SJSA1 (cell line): ENCODE measurements at places on chromosomes 6 and 20.

DNA sequence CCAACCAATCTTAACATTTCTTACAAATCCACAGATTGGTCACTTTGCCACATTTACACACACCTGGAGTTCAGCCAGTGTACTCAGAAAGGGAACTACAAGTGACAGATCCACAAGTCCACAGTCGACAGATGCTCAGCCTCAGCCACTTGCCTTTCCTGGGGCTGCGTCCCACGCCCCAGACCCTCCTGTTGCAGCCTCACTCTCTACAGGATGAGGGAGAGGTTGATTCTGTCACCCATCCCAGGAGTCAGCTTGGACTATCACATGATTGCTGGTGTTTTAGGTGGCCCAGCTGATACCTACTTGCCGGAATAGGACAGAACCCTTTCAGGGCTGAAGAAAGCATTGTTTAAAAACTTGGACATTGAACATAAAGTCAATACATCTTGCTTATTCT is 108.8 kb downstream of the FAM120B start:
- DNase-seq = no peak

GRCh38 chr20:62523473-62524203 is 47.8 kb upstream of the GATA5 start:
- DNase-seq = no peak

- no peak for DNase-seq
Observed at GRCh38 chr6:121816361-121816760, 380.9 kb downstream of the GJA1 start.

- peak; percentile 29 for DNase-seq
Observed at GRCh38 chr6:166618866-166619761, 7.9 kb downstream of the RPS6KA2 start.

GRCh38 chr6:146593986-146594385 is 4.8 kb upstream of the ADGB start:
- no peak for DNase-seq

GRCh38 chr20:61557621-61558020 is 305.6 kb downstream of the CDH4 start:
- DNase-seq = no peak

- DNase-seq = no peak
Observed at GRCh38 chr20:53819973-53820451, 226.4 kb upstream of the ZNF217 start.

DNA sequence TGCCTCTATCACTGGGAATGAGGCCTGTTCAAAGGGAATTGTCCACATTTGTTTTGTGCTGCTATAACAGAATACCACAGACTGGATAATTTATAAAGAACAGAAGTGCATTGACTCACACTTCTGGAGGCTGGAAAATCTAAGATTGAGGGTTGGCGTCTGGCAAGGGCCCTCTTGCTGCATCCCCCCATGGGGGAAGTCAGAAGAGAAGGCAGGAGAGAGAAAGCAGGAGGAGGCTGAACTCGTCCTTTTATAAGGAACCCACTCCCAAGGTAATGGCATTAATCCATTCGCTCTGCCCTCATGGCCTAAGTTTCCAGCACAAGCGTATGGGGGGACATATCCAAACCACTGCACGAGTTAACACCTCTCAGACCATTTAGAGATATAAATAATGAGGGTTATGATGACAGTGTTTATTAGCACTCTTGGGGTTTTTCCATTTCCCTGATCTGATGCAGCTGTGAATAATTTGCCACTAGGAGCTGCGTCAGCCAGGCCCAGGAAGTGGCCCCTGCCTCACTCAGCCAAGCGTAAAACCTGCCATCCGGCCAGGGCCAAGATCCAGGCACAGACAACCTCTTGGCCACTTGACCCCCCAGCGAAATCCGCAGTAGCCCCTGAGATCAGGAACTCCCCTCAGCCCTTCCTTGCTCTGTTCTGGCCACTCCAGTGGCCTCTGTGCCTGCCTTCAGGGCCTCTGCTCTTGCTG is 14.2 kb upstream of the SLCO4A1 start:
- peak; percentile 77 for DNase-seq

GRCh38 chr6:73769976-73770375 is 74.0 kb downstream of the CD109 start:
- no peak for DNase-seq

- no peak for DNase-seq
Observed at GRCh38 chr6:108263371-108263770, 2.5 kb upstream of the SNX3 start.

DNA sequence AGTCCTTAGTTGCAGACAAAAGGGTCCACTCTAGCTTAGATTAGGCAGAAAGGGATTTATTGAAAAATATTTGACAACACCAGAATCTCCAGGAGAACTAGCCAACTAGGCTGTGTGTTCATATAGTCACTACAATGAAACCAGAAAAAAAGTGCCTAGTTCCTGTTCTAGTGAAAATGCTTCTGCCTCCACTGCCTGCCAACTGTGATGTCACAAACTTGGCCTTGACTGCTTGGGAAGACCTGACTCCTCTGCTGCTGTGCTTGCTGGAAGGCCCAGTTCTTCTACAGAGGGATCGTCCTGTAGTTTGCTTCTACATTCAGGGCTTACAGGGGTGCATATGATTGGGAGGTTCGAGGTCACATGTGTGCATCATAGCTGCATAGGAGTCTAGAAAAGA is 40.3 kb upstream of the XRN2 start:
- no peak for DNase-seq

DNA sequence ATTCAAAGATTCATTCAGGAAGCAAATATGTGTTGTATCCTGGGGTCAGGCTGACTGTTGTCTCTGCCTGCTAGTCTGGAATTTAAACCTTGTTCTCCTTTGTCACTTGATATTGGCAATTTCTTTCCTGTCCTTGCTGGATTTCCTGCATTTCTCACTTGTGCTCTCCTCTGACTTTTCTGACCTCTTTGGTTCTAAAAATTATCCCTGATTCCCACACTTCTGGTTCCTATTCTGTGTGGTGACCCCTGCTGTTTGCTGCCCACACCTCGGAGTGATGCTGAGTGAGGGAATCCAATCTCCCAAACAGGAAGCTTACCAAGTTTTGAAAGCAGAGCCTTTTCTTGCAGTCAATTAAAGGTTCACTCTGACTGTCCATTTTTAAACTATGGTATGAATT is 345.3 kb downstream of the CDKAL1 start:
- DNase-seq = no peak

DNA sequence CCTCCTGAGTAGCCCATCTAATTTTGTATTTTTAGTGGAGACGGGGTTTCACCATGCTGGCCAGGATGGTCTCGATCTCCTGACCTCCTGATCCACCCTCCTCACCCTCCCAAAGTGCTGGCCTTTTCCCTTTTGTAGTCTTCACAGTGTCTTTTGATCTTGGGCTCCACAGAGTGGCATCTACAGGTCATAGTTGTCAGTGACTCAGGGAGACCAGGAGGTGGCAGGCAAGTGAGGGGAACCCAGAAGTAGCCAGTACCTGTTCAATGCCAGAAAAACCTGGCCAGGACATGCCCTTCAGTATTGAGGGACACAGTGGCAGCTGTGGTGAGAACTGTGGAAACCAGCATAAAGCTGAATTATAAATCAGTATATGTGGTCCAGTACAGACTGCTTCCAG is 19.6 kb downstream of the RPP21 start:
- DNase-seq = no peak

GRCh38 chr20:11585752-11586352 is 331.8 kb upstream of the BTBD3 start:
- DNase-seq = no peak

DNA sequence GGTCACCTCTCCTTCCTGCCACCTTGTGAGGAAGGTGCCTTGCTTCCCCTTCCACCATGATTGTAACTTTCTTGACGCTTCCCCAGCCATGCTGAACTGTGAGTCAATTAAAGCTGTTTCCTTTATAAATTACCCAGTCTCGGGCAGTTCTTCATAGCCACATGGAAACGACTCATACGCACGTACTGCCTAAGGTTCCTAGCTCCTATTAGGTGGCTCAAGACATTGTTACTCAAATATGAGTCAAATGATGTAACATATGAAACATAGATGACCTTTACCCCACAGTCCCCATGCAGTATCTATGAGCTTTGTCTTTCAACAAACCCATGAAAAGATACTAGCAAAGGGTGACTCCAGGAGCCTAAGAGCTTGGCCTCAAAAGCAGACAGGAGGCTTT is 98.3 kb downstream of the SIM1 start:
- no peak for DNase-seq

- no peak for DNase-seq
Observed at GRCh38 chr20:10741060-10741459, 67.3 kb upstream of the JAG1 start.

- DNase-seq = no peak
Observed at GRCh38 chr6:13470238-13471140, 16.9 kb downstream of the GFOD1 start.

DNA sequence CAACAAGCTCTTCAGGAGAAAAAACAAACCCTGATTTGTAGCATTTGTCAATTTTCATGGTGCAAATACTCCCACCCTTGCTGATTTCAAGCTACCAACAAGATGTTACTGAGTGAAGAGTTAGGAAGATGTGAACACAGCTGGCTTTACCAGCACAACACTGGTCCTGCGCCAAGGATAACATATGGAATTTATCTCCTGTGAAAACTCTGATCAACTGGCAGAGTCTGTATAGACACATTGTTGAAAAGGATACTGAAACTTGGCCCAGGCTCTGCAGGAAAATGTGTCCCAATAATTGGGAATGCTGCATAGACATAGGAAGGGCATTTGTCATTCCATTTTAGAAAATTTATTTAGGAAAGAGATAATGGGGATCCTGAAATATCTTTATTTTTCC is 29.0 kb downstream of the OTOR start:
- no peak for DNase-seq

DNA sequence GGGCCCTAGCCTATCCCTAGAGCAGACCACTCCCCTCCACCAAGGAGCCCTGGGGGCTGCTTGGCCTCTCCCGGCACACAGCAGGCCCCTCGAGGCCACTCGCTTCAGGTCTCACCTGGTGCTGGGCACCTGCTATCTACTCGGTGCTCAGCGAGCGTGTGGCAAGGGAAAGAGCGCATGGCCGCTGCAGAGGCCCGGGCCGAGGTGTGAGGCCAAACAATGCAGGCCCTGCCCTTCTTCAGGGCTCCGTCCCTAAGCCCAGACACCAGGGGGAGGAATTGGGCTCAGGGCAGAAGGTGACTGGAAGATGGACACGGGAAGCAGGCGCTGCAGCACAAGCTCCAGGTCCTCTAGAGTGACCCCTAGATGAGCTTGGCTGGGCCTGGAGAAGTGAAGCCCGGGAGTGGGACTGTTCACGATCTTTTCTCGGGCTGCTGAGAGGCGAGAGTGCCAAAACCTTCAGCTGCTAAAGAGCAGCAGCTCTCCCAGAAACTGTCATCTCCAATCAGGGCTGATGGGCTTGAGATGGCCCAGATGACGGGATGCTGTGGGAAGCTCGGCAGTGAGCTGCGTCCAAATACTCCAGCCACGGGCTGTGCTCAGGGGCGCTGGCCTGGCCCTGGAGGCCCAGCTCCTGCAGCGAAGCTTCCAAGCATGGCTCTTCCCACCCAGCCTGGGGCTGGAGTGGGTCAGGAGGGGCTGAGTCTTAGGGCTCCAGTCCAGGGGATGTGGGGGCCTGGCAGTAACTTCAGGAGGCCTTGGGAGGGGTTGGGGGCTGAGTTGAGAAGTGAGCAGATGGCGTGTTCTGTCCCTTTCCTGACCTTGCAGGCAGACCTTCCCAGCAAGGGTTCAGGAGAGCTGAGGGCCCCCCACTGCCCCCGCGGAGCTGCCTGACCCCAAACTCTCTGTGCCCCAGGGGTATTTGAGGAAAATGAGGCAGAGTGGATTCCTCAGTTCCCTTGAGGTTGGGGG is 43.7 kb downstream of the APCDD1L start:
- no peak for DNase-seq

DNA sequence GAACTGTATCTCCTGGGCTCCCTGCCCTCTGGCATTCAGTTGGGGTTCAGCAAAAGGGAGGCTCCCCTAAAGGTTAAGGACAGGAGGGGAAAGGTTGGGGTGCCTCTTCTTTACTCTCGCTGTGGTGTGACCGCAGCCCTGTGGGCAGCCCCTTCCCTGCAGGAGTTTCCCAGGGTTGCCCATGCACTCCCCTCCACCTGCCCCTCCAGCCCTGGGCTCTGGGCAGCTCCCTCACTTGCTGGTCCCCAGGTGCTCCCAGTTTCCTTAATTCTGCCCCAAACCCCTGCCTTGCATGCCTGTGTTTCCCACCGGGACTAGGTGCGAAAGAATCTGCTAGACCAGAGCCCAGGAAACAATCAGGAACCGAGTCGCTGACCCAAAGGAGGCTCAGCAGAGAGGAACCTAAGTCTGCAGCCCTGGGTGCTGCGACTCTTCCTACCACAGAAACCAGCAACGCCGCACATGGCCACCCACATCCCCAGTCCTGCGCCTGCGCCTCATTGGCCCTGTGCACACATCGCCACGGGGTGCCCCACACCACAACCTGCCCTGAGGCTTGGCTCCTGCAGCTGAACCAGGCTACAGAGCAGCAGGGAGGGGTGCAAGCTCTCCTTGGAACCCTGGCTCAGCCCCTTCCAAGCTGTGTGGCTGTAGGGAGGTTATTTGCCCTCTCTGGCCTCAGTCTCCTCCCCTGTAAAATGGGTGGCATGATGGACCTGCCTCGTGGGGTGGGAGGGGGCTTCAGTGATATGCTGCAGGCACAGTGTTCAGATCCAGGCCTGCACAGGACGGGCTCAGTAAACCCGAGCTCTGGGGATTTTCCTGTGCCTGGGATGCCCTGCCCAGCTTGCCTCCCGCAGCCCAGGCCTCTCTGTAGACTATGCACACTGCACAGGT is 487.6 kb downstream of the PREX1 start:
- no peak for DNase-seq

- DNase-seq = peak; percentile 86
Observed at GRCh38 chr20:24634855-24635254, 165.4 kb downstream of the SYNDIG1 start.
